Activated T-helper 2 cell treated with anti-CD3 and anti-CD28 coated beads, Interferon-gamma antibody, Interleukin-2, Interleukin-4, amounts not matched to agents 10 μg/mL and 5 μg/mL and 100 μg/mL, durations not matched to agents 14 hours and 24 hours and 36 hours (primary cell): ENCODE measurements at places on chromosomes 2 and 18. TPM values are rescaled to one million over a fixed set of nuclear protein-coding genes. Genes with fewer than 3 reads are reported as not detected.

The DNAJC5G gene
- not detected in 2 replicates for total RNA-seq

The LCT gene
- 0.53 and 0.55 TPM in 2 replicates for total RNA-seq

The REG3A gene
- total RNA-seq = not detected in 2 replicates

The LPIN2 gene
- 87.9 and 95.9 TPM in 2 replicates for total RNA-seq

The THAP4 gene
- total RNA-seq = 48.7 and 53.3 TPM in 2 replicates
